ENCODE measurements at places on chromosomes 11 and 22.

GRCh38 chr11:21461701-21462100 is 731.2 kb upstream of the ANO5 start:
- no peak for DNase-seq

DNA sequence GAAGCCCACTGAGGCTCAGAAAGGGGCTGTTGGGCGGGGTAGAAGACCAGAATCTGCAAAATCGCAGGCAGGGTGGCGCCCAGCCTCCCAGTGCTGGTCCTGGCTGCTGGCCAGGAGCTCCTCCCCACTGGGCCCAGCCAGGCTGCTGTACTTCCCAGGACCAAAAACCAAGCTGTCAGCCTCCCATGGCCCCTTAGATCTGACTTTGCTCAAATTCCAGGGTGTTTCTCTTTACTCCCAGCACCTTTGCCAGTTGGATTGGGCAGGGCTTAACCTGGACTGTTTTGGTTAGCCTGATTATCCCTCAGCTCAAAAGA is 44.2 kb upstream of the WEE1 start:
- no peak for DNase-seq

DNA sequence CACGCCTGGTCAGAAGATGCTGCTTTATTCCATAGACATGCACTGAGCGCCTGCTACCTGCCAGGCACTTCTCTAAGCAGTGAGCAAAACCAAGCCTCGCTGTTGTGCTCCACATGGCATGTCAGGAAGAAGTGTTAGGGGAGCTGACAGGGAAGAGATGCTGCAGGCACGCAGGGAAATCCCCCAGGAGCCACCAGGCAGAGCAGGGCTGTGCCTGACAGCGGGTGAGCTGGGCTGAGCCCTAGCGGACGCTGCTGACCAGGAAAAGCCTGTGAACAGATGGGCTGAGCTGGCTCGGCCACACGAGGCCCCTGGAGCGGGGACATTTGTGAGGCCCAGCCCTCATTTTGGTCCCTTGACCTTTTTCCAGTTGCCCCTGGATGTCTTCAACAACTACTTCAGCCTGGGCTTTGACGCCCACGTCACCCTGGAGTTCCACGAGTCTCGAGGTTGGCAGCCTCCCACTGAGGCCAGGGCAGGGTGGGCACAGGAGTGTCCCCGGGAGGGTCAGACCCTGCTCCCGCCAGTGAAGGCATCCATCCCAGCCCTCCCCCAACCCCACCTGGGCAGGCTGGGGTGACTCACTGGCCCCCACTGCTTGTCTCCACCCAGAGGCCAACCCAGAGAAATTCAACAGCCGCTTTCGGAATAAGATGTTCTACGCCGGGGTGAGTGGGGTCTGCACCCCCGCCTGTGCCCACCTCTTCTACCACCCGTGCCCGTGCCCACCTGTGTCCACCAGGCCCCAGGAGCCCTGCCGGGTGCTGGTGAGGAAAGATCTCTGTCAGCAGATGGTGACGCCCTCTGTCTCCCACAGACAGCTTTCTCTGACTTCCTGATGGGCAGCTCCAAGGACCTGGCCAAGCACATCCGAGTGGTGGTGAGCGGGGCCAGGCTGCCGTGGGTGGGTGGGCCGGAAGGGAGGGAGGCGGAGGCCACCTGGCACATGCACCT is 7.4 kb upstream of the MDK start:
- no peak for DNase-seq

- no peak for DNase-seq
Observed at GRCh38 chr11:113134626-113135025, 173.4 kb downstream of the NCAM1 start.

DNA sequence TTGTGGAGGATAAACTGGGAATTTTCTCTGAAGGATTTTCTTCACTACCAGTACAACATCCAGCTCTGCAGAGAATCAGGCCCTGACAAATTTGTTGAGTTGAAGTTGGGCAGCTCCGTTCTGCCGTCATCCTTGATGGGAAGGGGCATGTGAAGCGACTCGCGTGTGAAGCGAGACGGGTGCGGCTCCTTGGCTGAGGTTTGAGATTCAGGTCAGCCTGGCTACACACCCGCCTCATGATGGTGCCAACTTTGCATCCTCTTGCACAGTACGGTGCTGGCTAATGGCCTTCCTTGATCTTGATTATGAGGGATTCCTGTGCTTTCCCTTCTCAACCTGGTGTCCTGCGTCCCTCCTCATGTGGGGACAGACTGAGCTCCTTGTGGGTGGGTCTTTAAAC is 19.7 kb upstream of the CDC42EP2 start:
- DNase-seq: no peak

DNA sequence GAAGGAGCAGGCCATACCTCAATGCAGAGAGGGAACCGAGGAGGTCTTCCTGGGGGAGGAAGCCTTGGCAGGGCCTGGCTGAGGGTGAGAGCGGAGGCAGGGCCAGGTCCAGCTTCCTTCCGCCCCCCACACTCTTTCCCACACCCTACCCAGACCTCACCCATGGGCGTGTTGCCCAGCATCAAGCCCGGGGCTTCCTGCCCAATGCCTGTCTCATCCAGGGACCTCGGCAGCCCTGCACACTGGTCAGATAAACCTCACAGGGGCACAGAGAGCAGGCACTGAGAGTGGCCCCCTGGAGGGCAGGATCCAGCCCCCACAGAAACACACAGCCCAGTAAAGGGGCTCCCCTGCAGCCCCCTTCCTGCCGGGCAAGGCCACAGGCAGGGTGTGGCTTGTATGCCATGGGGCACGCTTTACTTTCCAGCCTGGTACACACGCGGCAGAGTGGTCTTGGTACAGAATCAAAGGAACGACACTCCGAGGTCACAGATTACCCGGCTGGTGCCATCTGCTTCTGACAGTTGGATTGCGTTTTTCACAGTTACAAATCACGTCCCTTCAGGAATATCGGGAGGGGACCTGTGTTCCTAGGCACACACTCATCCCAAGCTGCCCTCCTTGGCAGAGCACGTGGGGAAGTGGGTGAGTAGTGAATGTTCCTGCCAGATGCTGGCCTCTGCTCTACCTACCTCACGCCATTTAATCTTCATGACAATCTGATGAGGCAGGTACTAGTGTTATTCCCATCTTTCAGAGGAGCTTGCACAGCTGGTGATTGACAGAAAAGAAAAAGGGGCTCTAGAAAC is 20.0 kb upstream of the CD5 start:
- no peak for DNase-seq

DNA sequence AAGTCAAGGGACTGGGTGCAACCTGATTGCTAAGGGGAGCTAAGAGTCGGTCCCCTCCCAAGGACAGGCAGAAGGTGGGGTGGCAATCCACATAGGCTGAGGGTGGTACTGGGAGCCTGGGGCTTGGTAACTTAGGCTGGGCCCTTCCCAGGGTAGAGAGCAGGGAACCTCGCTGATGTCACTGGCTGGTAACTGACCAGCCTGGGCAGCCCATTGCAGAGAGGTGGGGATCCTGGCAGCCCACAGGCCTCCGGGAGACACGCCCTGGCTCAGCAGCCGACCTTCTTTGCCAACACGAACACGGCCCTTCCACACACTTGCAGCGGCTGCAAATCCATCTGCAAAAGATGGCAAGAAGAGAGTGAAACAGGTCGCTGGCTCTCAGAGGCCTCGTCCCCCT is 25.4 kb downstream of the A4GALT start:
- no peak for DNase-seq

GRCh38 chr11:111795334-111795985 is 29.3 kb upstream of the PPP2R1B start:
- DNase-seq: no peak

DNA sequence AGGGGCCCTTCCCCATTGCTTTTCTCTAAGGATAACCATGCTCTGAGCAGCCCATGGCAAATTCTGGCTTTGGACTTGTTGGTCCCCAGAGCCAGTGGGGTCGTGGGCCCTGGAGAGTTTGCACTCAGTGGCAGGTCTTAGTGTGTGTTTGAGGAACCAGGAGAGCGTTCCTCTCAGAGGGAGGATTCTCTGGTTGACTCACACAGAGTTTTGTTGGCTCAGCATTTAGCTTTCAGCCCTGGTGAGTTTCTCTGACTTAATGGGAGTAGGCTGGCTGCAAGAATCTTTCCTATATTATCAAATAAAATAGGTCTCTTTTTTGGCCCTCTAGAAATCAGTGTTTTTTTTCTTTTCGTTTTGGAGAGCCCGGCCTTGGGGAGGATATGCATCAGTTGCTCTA is 20.9 kb downstream of the ST14 start:
- DNase-seq: no peak

DNA sequence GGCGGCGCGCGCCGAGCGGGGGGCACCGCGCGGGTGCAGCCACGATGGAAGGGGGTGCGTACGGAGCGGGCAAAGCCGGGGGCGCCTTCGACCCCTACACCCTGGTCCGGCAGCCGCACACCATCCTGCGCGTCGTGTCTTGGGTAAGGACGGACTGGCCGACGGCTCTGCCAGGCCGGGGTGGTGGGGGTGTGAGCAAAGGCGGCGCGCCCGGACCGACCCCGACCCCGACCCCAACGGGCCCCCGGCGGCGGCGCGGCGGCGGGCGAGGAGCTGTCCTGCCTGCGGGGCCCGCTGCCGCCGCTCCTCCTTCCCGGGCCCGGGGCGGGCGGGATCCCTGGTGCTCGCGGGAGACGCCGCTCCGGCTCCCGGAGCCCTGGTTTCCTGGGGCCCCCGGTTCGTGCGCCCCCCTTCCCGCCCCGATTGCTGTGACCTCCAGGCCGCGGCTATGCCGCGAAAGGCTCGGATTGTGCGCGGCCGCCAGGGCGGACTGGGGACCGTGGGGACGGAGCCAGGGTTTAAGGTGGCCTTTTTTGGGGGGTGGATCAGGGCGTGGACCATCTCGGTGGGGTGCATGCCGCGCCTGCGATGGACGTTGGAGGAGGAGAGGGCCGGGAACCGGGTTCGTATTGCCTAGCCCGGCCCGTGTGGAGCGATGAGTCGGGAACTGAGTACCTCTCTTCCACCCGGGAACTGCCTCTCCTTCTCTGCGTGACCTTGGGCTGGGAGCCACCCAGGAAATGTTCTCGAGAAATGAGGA is at the start of gene SYNGR1:
SYNGR1 (plus strand) TSS at position 25 of the 760 bp plus-strand sequence; CDS start at position 45, 20 bp downstream.
- DNase-seq: no peak

- DNase-seq: no peak
Observed at GRCh38 chr11:1558775-1559110, 13.3 kb downstream of the DUSP8 start.

DNA sequence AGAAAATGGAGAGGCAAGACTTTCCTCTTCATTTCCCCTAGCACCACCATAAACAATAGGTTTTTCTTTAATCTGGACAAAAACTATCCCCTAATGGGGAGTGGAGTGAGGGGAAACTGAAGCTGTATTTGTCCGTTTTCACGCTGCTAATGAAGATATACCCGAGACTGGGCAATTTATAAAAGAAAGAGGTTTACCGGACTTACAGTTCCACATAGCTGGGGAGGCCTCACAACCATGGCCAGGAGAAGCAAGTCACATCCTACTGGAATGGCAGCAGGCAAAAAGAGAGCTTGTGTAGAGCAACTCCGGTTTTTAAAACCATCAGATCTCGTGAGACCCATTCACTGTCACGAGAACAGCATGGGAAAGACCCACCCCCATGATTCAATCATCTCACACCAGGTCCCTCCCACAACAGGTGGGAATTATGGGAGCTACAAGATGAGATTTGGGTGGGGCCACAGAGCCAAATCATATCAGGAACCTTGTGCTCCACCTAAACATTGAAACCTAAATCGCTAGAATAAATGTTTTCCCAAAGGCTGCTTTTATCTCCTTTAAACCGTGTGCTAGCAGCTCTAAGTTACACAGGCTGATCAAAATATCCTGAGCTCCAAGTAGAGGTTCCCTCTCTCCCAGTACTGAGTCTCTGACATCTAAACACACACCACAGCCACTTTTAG is 4.3 kb downstream of the UBQLN3 start:
- DNase-seq: no peak

DNA sequence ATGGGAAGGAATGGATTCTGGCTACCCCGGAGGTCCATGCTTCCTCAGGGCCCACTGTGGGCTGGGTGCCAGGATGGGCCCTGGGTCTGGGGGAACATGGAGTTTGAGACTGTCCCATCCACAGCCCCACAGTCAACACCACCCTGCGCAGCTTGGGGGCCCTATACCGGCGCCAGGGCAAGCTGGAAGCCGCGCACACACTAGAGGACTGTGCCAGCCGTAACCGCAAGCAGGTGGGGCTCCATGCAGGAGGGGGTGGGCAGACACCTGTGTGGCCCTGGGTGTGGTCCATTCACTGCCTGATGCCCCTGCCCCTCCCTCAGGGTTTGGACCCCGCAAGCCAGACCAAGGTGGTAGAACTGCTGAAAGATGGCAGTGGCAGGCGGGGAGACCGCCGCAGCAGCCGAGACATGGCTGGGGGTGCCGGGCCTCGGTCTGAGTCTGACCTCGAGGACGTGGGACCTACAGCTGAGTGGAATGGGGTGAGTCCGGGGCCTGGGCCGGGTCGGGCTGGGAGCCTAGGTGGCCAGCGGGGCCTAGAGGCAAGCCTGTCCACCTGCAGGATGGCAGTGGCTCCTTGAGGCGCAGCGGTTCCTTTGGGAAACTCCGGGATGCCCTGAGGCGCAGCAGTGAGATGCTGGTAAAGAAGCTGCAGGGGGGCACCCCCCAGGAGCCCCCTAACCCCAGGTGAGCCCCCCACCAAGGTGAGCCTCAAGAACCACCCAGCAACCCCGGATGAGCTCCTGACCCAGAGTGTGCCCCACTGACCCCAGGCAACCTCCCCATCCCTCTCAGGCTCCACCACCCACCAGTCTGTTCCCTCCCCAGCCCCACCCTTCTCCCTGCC is 2.7 kb upstream of the RAB1B start:
- no peak for DNase-seq

- DNase-seq: no peak
Observed at GRCh38 chr11:9053316-9054035, 37.9 kb downstream of the SCUBE2 start.

- DNase-seq: no peak
Observed at GRCh38 chr22:43990044-43990443, 34.1 kb upstream of the PARVB start.

GRCh38 chr11:24005202-24005876 is 491.5 kb upstream of the LUZP2 start:
- DNase-seq: no peak

DNA sequence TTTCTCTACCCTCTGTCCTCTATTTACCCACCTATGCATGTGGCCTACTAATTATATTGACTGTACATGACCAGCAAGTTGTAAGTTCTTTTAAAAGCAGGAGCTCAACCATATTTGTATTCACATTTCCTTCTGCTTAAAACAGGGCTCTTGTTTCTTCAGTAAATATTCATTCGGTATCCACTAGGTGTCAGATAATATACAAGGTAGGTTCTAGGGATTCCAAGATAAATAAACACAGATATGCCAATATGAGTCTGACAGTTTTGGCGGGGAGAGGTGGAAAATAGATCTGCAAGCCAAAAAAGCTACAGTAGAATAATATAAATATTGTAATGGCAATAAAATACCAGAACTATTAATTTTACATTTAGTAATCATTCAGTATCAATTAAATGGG is 15.3 kb upstream of the RAB30 start:
- DNase-seq: no peak

DNA sequence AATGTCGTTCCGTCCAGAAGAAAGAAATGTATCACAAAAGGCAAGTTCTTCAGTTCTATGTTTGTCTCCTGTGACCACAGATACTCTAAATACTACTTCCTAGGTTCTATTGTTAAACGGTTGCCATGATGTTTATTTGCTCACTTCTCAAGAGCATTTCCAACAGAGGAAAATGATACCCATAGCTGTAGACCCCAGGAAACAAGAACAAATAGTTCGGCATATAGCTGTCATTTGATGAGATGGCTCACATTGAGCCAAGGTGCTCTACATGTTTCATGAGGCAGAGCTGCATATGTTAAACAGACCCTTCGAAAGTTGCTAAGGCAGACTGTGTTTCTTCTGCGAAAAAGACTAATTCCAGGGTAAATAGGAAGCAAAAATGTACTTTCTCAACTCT is 15.4 kb upstream of the ANGPTL5 start:
- no peak for DNase-seq

Data from Panc1 (cell line).